ENCODE measurements at places on chromosomes 12 and 14. TPM values are rescaled to one million over a fixed set of nuclear protein-coding genes. Genes with fewer than 3 reads are reported as not detected.

Gene C12orf50
- total RNA-seq: not detected

GRCh38 chr14:77007975-77008421 is 20.5 kb downstream of the IRF2BPL start:
- peak; percentile 85 for DNase-seq

GRCh38 chr12:86249851-86250250 is 6.3 kb downstream of the MGAT4C start:
- no peak for DNase-seq

- DNase-seq: no peak
Observed at GRCh38 chr12:65972149-65972548, 147.9 kb downstream of the HMGA2 start.

GRCh38 chr14:95504135-95505029 is 12.1 kb downstream of the SYNE3 start:
- DNase-seq: no peak

DNA sequence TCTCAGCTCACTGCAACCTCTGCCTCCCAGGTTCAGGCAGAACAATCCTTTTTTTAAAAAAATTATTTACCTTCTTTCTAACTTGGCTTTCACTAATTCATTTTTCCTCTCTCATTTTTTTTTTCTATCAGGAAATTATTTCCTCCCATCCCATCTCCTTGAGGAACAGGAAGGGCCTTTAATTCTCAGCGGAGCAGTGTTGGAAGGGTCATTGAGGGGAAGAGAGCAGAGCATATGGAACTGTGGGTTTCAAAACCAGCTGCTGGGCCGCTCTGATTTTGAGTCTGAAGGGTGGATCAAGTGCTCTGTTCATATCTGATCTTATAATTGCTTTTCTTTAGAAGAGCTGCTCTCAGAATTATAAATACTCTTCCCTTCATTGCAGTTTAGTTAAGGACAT is 29.0 kb downstream of the NUBPL start:
- no peak for DNase-seq

GRCh38 chr12:66341126-66341525 is 38.8 kb downstream of the HELB start:
- no peak for DNase-seq

Gene AGAP2
- total RNA-seq: 7.5 TPM

DNA sequence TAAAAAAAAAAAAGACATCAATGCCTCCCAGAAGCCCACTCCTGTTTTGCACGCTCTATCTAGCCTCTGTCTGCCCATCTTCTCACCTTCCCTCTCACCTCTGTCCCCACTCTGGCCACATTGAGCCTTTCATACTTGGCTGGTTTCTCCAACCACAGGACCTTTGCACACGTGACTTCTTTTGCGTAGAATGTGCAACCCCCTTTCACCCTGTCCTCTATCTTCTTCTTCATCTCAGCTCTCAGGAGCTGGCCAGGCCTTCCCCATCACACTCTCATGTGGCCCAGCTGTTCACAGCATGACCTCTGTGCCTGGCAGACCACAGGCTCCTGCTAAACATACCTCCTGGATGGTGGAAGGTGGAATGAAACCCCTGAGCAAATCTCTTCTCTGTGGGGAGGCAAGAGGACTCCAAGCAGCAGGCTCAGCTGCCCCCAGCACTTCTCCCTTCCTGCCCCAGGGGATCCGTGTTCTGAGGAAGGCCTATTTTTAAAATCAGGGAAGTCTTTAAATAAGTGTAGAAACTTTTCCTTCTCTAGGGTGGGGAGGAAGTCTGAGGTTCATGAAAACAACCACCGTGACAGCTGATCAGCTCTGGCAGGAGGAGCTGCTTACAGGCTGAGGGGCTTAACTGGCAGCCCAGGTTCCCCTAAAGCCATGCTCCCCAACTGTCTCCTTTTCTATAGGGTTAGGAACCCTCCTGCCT is 11.6 kb downstream of the HVCN1 start:
- no peak for DNase-seq

- no peak for DNase-seq
Observed at GRCh38 chr14:82362452-82362851, 828.8 kb upstream of the SEL1L start.

DNA sequence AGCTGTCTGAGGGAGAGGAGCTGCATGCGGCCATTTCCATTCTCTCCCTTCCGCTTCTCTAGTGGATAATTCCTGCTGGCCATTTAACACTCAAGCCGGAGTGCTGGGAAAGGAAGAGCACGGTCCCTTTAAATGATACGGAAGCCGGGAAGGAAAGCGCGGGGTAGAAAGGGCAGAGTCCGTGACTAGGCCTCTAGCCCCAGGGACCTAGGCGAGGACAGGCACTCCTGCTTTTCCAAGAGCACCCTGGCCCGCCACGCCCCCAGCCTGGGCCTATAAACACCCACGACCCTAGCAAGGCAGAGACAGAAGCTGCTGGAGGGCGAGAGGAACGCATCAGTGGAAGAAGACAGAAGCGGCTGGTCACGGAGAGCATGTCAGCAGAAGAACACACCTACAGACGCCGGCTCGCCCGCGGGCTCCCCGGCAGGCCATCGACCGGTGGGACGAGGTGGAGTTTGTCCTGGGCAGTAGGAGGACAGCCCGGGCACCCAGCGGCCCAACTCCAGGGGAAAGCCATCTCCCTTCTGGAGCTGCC is 1206.6 kb upstream of the TMEM132C start:
- no peak for DNase-seq

- peak; percentile 35 for DNase-seq
Observed at GRCh38 chr12:49621651-49622500, 1.5 kb upstream of the PRPF40B start.

GRCh38 chr14:75960231-75960630 is 21.6 kb downstream of the TGFB3 start:
- DNase-seq: no peak

DNA sequence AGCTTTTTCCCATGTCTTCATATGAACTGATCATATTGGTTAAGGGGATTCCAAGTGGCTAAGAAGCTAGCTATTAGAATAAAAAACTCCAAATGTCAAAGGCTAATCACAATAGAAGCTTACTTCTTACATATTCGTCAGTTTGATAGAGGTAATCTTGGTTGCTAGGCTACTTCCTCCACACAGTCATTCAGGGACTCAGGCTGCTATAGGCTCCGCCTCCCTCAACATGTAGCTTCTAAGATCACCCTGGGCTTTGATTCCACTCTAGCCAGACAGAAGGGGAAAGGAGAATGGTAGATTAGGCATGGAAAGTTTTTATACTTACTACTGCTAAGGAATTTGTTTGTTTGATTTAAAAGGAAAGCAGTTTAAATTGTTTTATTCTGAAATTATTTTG is 207.9 kb downstream of the EFCAB11 start:
- DNase-seq: no peak

Gene YY1
- total RNA-seq: 48.1 TPM

DNA sequence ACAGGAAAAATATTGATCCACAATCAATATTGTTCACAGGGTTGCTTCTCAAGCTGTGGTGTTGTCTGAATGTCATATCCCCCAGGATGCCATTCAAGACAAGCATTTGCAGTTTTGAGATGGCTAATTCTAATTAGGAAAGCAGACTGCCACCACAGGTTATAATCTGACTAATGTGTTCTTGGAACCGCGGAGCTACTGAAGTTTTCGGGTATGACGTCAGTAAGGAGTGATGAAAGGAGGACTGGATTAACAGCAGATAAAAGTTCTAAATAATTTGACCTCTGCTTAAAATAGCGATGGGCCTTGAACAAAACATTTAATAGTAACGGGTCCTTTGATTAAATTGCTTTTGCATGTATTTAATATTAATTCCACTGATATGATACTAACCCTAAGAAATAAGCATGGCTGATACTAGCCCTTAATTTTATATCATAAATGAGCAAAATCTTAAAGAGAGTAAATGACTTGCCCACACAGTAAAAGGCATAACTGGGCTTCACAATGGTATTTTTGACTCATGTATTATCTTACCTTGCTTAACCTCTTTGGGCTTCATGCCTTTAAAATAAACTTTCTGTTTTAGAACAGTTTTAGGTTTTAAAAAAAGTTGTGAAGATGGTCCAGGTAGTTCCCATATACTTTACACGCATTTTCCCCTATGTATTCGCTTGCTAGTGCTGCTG is 50.3 kb downstream of the TSHR start:
- DNase-seq: no peak

DNA sequence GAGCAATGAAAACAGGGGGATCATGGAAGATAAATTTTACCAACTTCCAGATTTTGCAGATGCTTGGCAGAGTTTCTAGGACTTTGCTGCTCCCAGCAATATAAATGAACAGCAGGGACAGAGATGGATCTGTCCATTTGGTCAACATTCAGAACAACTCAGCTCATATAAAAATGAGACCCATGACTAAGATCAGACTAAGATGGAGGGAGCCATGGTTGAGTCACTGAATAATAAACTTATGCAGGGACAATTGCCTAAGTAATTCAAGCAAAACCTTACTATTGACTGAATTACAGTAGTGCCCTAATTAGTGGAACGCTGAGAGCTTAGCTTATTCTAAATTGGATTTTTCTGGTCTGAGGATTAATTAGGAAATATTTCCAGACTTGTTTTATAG is 205.1 kb downstream of the SLC5A8 start:
- no peak for DNase-seq

Gene GLIPR1L2
- total RNA-seq: 1.3 TPM

GRCh38 chr12:130729344-130729743 is 13.2 kb upstream of the RIMBP2 start:
- DNase-seq: no peak

GRCh38 chr12:4779749-4780148 is 59.5 kb downstream of the GALNT8 start:
- no peak for DNase-seq

Gene NYNRIN
- 7.3 TPM for total RNA-seq

Gene RPAP3
- 19.9 TPM for total RNA-seq

Gene PROX2
- total RNA-seq: not detected

- DNase-seq: no peak
Observed at GRCh38 chr14:90296641-90297040, 35.1 kb downstream of the NRDE2 start.

GRCh38 chr12:51834411-51834810 is 14.1 kb downstream of the FIGNL2 start:
- DNase-seq: no peak

Gene SDS
- not detected for total RNA-seq

Gene PTGER2
- total RNA-seq: 0.47 TPM

DNA sequence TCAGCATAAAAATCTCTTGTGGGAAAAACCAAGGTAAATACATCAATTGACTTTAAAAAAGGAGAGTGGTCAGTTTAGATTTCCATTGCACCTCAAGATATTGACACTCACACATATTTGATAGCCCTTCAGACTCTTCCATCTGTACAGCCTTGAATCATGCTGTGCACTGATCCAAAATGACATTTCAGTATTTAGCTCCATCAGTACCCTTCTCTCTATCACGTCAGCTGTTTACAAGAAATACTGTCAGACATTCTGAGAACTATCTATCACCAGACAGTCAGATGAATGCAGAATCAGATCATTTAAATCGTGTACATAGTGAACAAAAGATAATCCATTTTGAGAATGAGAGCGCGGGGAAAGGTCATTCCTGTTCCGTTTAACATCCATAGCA is 511.9 kb downstream of the RPL10L start:
- DNase-seq: no peak

GRCh38 chr12:64457032-64457431 is 5.1 kb downstream of the TBK1 start:
- DNase-seq: no peak

DNA sequence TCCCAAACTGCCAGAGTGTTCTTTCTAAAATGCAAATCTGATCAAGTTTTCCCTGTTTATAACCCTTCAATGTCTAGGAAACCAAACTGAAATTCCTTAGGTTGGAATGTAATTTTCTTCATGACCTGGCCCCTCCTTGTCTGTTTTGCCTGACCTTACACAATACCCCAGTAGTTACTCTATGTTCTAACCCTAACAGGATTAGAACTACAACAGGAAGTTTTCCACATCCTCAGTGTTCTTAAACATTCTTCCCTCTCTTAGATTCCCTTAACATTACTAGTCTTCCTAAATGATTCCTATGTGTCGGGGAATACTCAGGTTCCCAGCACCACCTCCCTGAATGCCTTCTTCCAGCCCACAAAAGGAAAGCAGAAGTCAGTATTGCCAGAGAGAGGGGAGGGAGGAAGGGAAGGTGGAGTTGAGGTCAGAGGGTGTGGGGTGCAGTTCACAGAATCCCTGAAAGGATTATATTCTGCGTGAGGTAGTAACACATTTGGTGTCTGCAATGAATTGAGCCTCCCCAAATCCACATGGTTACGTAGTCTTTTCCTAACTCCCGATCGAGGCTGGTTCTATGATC is 72.6 kb downstream of the BBS10 start:
- DNase-seq: no peak

GRCh38 chr14:103143506-103143905 is 20.2 kb downstream of the TNFAIP2 start:
- DNase-seq: no peak

DNA sequence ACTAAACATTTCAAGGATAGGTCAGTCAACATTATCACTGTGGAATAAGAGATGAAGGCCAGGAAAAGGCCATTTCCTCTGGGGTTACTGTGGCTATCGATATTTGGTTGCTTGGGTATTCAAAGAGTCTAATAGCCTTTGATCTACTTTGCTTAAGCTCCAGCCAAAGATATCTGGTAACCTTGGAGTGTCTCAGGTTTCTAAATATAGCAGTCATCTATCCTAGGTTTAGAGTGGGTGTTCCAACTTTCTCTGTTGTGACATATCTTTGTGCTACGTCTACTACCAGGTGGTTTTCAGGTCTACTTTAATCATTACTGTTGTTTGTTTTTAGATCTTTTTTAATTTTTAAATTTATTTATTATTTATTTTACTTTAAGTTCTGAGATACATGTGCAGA is 42.4 kb downstream of the RDH12 start:
- no peak for DNase-seq

DNA sequence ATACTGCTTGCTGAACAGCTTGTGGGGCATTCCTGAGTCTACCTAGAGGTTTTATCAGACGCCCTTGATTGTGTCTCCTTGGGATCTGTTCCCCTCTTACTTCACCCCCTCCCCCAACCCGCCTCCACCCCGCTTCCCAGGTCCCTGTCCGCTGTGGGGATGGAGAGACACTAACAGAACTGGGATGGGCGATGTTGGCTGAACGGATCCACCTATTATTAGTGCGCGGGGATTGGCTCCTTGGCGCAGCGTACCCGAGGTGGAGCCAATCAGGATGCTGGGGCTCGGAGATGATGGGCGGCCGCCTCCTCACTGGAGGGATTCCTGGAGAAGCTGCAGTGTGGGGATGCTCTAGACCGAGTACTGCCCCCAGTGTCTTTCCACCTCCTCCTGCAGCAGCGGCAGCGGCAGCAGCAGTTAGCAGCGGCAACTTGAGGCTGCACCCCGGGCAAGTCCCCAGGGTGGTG is at the start of gene SYT1:
Gene SYT1, plus strand, starts transcription at position 372 of the 467 bp plus-strand sequence.
- DNase-seq: peak; percentile 33

Gene CFAP251
- 0.92 TPM for total RNA-seq

DNA sequence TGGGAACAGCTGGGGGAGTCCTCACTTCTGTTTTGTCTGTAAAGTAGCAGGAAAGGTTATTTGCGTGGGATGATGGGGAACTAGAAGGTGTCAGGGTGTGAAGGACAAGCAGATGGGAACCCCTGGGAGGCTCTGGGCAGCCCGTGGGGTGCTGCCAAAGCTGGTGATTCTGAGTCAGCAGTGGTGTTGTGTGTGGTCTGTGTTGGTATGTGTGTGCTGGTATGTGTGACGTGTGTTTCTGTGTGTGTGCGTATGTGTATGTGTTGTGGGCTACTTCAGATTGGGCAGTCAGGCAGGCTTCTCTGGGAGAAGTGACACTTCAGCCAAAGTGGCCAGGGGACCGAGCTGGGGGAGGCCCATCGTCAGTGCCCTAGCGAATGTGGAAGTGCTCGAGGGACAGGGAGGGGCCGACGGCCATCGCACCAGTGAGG is 15.3 kb upstream of the BDKRB2 start:
- no peak for DNase-seq
